Activated CD4-positive, alpha-beta T cell treated with anti-CD3 and anti-CD28 coated beads, Interleukin-2, amount 10 ng/mL, durations not matched to agents 24 days and 14 days (primary cell): ENCODE measurements at places on chromosomes 7 and 10. TPM values are rescaled to one million over a fixed set of nuclear protein-coding genes. Genes with fewer than 3 reads are reported as not detected.

GRCh38 chr10:84179059-84179710, 5.6 kb downstream of the GPR15LG start:
- no peak overlapping the region for H3K27ac ChIP-seq
- H3K27me3 ChIP-seq, result no peaks in the 10 kb centered on the region
- H3K36me3 ChIP-seq, result no peaks in the 10 kb centered on the region
- peaks cover 5% of the 10 kb centered on the region for H3K4me1 ChIP-seq
- no peak for DNase-seq

- no peak for DNase-seq
- no peaks in the 10 kb centered on the region for H3K4me1 ChIP-seq
- H3K4me3 ChIP-seq, result no peak overlapping the region
- H3K27ac ChIP-seq, result no peak overlapping the region
These were observed 77.7 kb downstream of the GRID1 start for GRCh38 chr10:86288695-86289576.

DNA sequence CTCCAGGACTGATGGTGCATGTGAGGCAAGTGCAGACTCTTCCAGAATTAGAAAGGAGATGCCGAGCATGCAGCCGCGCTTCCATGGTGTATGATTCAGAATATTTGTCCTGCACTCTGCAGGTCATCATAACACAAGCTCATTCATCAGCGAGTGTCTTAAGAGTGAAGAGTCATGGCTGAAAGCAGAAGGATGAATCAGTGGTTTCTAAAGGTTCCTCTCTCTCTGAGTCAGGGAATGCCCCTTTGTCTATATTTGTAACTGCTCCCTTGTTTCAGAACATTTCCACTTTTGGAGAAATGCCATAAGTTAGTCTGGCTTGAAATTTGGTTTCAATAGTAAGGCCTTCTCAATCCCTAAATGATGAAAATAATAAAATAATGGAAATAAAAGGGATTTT, 52.3 kb downstream of the HECW1 start:
- peaks cover 2% of the 10 kb centered on the region for H3K27me3 ChIP-seq
- H3K27ac ChIP-seq, result no peak overlapping the region
- no peaks in the 10 kb centered on the region for H3K36me3 ChIP-seq

- no peaks in the 10 kb centered on the region for H3K27me3 ChIP-seq
- H3K4me3 ChIP-seq, result no peak overlapping the region
- no peak overlapping the region for H3K27ac ChIP-seq
These were observed 2.2 kb upstream of the ZNF92 start for GRCh38 chr7:65371468-65371867.

- peak overlapping the region; percentile 96 for H3K4me3 ChIP-seq
- H3K36me3 ChIP-seq, result peaks cover 10% of the 10 kb centered on the region
- peak overlapping the region; percentile 79 for H3K27ac ChIP-seq
- peaks cover 35% of the 10 kb centered on the region for H3K4me1 ChIP-seq
These were observed 1.6 kb upstream of the GSTO1 start for GRCh38 chr10:104253106-104253505.

DNA sequence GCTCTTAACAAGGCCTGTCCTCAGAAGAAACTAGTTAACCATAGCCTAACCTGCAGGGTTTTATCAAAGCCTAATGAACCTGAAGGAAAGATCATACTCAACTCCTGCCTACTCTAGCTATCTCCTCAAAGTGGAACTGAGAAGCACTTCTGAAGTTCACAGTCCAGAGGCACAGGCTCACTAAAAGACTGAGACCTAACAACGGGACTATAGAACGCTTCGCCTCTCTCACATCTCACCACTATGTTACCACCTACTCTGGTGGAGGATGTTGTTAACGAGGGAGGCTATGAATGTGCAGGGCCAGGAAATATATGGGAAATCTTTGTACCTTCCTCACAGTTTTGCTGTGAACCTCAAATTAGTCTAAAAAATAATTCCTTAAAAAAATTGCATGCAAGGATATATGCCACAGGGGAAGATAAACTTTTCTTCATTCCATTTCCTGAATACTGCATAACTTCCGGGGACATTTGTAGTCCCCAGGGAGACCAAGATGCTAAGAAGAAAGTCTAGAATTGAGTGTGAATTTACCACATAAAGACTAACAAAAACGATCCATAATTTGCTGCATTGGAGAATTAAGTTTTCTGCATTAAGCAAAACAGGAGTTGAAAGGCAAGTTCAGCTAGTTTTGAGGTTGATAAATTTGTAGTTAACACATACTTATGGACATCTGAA, 21.6 kb downstream of the LIPJ start:
- H3K4me3 ChIP-seq, result no peak overlapping the region
- H3K27me3 ChIP-seq, result peaks cover 25% of the 10 kb centered on the region
- H3K4me1 ChIP-seq, result no peaks in the 10 kb centered on the region
- no peak overlapping the region for H3K27ac ChIP-seq
- DNase-seq, result no peak

DNA sequence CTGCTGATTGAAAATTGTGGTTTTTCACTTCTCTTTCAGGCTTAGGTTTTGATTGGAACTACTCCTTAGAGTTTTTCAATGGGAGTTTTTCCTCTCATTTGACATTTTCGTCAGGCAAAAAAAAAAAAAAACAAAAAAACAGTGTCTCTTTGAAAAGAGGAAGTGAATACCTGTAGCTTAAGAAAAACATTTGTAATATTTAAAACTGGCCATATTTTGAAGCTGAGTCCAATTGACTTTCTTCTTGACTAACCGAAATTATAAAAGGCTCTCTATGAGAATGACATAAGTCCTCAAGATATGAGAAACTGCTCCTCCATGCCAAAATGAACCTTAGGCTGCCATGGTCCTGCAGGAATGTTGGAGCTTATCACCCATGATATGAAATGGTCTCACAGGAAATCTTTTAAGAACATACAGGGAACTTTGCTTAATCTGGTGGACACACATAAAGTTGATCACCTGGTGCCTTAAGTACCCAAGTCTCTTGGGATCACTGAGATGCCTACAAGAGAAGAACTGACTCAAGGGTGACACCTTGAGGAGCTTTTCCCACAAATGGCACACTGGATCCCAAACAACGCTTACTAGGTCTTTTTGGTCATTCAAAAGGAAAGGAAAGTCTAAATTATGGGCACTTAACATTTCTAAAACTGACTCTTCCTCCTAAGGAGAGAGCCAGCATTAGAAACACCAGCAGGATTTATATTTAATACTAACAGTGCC, 263.4 kb downstream of the CDC14C start:
- H3K4me1 ChIP-seq, result no peaks in the 10 kb centered on the region
- H3K27ac ChIP-seq, result no peak overlapping the region
- no peaks in the 10 kb centered on the region for H3K27me3 ChIP-seq

- no peak overlapping the region for H3K4me3 ChIP-seq
- H3K4me1 ChIP-seq, result no peaks in the 10 kb centered on the region
- H3K27ac ChIP-seq, result no peak overlapping the region
- H3K27me3 ChIP-seq, result no peaks in the 10 kb centered on the region
- no peaks in the 10 kb centered on the region for H3K36me3 ChIP-seq
These were observed 187.9 kb downstream of the CDC14C start for GRCh38 chr7:49112222-49112621.

GRCh38 chr7:471866-472639, 47.6 kb downstream of the PDGFA start:
- H3K27me3 ChIP-seq, result no peaks in the 10 kb centered on the region
- H3K36me3 ChIP-seq, result no peaks in the 10 kb centered on the region
- H3K4me1 ChIP-seq, result no peaks in the 10 kb centered on the region
- no peak for DNase-seq
- no peak overlapping the region for H3K4me3 ChIP-seq

GRCh38 chr7:101632641-101633040, 3.5 kb upstream of the MYL10 start:
- no peak overlapping the region for H3K27ac ChIP-seq
- no peaks in the 10 kb centered on the region for H3K27me3 ChIP-seq
- H3K4me3 ChIP-seq, result no peak overlapping the region
- no peaks in the 10 kb centered on the region for H3K36me3 ChIP-seq

DNA sequence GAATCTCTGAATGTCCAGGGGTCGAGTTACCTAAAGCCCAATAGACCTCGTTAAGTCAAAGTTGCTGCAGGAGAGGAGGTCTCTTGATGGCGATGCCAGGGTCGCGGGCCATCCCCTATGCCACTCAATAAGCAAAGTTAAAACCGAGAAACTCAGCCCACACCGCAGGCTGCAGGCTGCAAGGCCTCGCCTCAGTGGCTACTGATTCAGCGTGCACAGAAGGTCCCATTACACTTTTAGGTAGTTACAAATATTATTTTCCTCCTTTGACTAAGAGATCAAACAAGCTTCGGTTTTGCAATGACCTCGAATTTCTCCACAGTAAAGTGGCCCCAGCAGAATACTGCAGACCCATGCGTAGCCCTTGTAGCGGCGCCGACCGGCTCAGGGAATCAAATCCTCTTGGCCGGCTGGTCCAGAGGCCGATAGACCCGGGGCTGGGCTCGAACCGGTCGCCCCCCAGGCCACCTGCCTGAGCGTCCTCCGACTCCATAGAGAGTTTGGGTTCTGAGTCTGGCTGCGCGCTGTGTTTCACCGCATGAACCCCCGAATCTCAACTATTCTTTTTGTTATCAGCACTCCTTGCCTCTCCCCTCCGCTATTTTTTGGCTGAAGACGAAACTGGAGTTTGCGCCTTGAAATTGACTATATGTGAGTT, 2.3 kb downstream of the C1QL3 start:
- no peak for DNase-seq
- no peak overlapping the region for H3K27ac ChIP-seq
- peak overlapping the region; percentile 64 for H3K4me3 ChIP-seq
- H3K27me3 ChIP-seq, result peaks cover 49% of the 10 kb centered on the region
- H3K4me1 ChIP-seq, result peaks cover 4% of the 10 kb centered on the region

DNA sequence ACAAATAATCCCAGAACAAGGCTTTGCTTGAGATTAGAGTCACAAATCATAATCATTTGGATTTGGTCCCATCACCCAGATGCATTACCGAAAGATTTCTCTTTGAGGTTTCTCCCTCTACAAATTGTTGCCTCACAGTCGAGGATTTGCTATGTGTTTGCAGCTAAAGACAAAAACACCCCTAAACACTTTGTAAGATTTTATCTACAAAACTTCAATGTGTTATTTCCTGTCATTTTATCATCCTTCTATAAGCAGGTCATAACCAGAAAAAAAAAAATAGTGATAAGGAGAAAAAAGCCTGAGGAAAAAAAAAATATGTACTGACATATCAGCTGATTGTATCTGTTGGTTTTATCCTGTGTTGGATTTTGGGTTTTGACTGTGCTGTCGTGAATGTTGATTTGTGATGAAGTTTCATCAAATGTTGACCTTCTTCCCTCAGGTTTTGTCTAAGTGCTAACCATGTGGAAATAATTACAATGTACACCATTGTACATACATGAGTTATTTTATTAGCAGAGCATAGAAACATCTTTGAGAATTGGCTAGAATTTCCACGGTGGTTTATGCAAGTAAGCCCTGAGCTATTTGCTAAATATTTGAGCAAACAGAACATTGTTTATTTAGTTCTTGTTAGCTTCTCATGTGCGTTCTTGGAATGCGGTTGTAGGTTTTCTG, 274.4 kb downstream of the NEBL start:
- no peak overlapping the region for H3K27ac ChIP-seq
- H3K36me3 ChIP-seq, result no peaks in the 10 kb centered on the region
- no peak for DNase-seq
- no peaks in the 10 kb centered on the region for H3K4me1 ChIP-seq
- no peaks in the 10 kb centered on the region for H3K27me3 ChIP-seq

GRCh38 chr7:107951172-107951787, 51.7 kb downstream of the LAMB1 start:
- DNase-seq, result no peak
- no peak overlapping the region for H3K27ac ChIP-seq
- no peaks in the 10 kb centered on the region for H3K4me1 ChIP-seq

- peaks cover 21% of the 10 kb centered on the region for H3K36me3 ChIP-seq
- no peak overlapping the region for H3K4me3 ChIP-seq
- H3K4me1 ChIP-seq, result no peaks in the 10 kb centered on the region
- H3K27me3 ChIP-seq, result peaks cover 5% of the 10 kb centered on the region
These were observed 23.3 kb downstream of the DNAH11 start for GRCh38 chr7:21566094-21566493.

GRCh38 chr7:141950806-141951205, 4.0 kb upstream of the CLEC5A start:
- no peak overlapping the region for H3K27ac ChIP-seq
- no peaks in the 10 kb centered on the region for H3K27me3 ChIP-seq
- H3K36me3 ChIP-seq, result no peaks in the 10 kb centered on the region
- DNase-seq, result no peak

GRCh38 chr10:110502851-110503301, 5.2 kb downstream of the DUSP5 start:
- DNase-seq, result peak; percentile 84
- H3K27me3 ChIP-seq, result no peaks in the 10 kb centered on the region
- H3K27ac ChIP-seq, result peak overlapping the region; percentile 92

- peaks cover 2% of the 10 kb centered on the region for H3K27me3 ChIP-seq
- DNase-seq, result peak; percentile 75
- no peaks in the 10 kb centered on the region for H3K36me3 ChIP-seq
- peaks cover 54% of the 10 kb centered on the region for H3K4me1 ChIP-seq
These were observed 91.8 kb downstream of the SH3PXD2A start for GRCh38 chr10:103763374-103764202.

DNA sequence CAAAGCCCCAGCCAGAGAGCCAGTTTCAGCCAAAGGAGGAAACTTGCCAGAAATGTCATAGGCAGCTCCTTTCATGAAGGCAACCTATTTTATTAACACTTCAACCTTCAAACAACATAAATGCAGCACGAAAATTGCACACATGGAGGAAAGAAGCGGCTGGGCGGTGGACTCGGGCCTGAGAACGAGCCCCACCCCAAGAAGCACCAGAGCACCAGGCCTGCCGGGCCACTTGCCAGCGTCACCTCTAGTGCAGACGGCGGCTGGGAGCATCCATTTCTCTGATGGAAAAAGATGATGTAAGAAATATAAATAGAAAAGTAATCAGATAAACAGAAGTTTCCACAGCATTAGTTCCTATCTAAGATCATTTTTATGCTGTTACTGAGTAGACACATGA, 100.0 kb downstream of the TCERG1L start:
- no peaks in the 10 kb centered on the region for H3K4me1 ChIP-seq
- DNase-seq, result no peak
- H3K36me3 ChIP-seq, result no peaks in the 10 kb centered on the region

The GNGT1 gene
- not detected in 2 replicates for total RNA-seq

The STEAP1B gene
- 0.21 TPM in 1 of 2 replicates, not detected in the other for total RNA-seq

The SPDYE2B gene
- not detected in 2 replicates for total RNA-seq

The SORBS1 gene
- 0.66 and 0.77 TPM in 2 replicates for total RNA-seq

The SPDYE5 gene
- total RNA-seq, result 0.14 TPM in 1 of 2 replicates, not detected in the other

The CRHR2 gene
- not detected in 2 replicates for total RNA-seq

The TSPAN33 gene
- total RNA-seq, result 5.4 and 6.2 TPM in 2 replicates

The PRF1 gene
- 76.5 and 79.9 TPM in 2 replicates for total RNA-seq

The STEAP4 gene
- total RNA-seq, result 0.52 and 0.58 TPM in 2 replicates
